ENCODE measurements at places on chromosomes 3 and 15.
A peak's percentile ranks its signal among the peaks of the same experiment; 100 is the strongest.

DNA sequence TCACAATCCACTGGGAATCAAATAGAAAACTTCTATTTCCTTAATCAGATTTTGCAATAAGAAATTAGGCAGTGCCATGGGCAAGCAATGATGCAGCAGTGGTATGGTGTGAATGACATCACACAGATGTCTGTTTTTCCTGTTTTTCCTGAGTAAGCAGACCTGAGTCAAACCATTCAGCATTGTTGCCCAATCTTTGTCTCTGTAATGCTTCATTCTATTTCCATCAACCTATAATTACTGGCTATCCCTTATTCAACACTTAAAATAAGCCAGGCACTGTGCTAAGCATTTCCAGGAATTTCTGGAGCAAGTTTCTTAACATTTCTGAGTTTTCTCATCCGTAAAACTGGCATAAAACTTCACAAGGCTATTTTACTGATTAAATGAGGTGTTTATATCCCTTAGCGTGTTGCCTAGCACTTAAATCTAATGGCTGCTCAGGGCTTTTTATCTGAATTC, 11.3 kb upstream of the OXSR1 start:
- DNase-seq: no peak

- no peak for DNase-seq
These were observed 49.9 kb downstream of the TRANK1 start for GRCh38 chr3:36894914-36895313.

- DNase-seq: peak; percentile 55
These were observed 5.6 kb downstream of the RBP1 start for GRCh38 chr3:139533781-139534454.

DNA sequence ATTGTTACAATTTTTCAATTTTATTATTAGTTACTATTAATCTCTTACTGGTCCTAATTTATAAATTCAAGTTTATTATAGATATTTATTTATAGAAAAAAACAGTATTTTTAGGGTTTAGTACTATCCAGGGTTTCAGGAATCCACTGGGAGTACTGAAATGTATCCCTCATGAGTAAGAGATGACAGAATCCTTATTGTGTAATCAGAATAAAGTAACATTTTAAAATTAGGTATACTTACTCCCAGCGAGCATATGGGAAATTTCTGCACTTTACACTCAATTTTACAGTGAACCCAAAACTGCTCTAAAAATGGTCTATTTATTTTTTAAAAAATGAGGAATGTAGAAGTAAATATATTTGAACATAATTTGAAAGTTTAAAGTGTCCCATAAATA, 202.7 kb downstream of the CGGBP1 start:
- DNase-seq: no peak

DNA sequence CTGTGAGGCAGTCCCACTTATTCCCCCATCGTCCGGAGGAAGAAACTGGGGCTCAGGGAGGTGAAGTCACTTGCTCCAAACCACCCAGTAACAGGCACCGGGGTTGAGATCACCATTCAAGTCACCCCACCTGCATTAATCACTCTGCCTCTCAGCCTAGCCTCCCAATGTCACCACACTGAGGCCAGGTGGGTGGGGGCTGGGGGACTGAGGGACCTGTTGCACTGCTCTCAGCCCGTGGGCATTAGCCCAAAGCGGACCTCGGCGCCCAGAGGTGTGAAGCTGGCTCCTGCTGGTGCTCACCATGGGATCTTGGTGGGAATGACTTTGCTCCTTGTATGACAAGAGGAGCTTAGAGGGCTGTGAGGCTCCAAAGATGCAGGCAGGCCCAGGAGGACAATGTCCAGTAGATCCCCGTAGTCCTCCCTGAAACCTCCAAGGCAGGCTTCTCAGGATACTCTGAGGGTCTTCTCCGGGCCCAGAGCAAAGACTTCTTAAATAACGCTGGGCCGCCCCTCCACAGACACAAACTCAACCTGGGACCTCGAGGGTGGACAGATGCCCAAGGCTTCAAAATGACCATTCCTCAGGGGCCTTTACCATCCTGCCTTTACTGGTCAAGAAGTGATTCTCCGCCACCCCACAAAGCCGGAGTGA, 1.7 kb downstream of the NT5DC2 start:
- no peak for DNase-seq

DNA sequence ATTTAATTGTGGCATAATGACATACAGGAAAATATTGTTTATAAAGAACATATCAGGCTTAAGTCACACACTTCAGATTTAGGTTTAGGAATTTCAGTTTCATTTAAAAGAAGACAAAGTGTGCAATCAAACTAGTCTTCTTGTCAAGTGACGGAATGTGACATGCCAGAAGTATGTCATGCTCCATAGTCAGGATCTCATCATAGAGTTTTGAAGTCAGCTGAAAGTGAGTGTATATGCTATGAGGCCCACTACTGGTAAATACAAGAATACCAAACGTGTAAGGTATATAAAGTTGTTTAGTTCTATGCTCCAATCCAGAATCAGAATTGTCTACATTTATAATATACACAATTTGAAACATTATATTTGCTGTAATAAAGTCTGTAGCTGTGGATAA, 988.4 kb downstream of the TBL1XR1 start:
- DNase-seq: no peak

DNA sequence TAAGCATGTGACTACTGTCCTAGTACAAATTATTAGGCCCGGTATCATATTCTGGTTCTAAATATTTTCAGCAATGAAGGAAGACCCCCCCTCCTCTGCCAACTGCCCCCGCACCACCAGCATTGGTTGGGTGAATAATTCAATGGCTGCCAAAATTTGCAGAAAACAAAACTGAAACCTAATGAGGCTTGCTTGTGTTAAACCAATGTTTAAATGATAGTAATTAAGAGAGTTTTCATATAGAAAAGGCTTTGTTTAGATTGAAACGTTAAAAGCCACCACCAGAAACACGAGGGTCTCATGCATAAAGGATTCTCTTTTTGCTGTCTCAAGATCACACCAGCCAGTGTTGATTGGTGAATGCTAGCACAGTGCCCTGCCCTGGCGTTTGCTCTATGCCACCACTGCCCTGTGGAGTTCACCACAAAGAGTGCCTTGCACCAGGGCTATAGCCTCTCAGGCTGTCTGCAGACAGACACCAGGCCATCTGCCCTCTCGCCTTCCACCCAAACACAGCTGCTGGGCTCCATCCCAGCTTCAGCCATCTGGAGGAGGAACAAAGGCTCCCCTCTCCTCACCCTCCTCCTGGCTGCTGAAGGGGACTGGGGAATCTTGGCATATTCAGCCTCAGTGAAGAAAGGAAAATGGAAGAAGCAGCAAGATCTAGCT, 200.3 kb upstream of the PFN2 start:
- no peak for DNase-seq
